ENCODE measurements at places on chromosomes 16 and 17. TPM values are rescaled to one million over a fixed set of nuclear protein-coding genes. Genes with fewer than 3 reads are reported as not detected.

ADAD2 gene
- 0.25 TPM for total RNA-seq

FASN gene
- 69.4 TPM for total RNA-seq

C16orf96 gene
- 0.37 TPM for total RNA-seq

CMTM2 gene
- total RNA-seq = not detected

ZNF594 gene
- total RNA-seq = 3.0 TPM

MNT gene
- 15.8 TPM for total RNA-seq

- no peaks in the 10 kb centered on the region for H3K36me3 ChIP-seq
- no peaks in the 10 kb centered on the region for H3K27me3 ChIP-seq
- peaks cover 15% of the 10 kb centered on the region for H3K4me1 ChIP-seq
- peak overlapping the region; percentile 93 for H3K4me3 ChIP-seq
- H3K27ac ChIP-seq = peak overlapping the region; percentile 87
- no peak for DNase-seq
These were observed 603 bp upstream of the MRTFB start for GRCh38 chr16:14070555-14070876.

GRCh38 chr17:49235896-49236295 lies 5.3 kb upstream of the PHOSPHO1 start:
- no peaks in the 10 kb centered on the region for H3K27me3 ChIP-seq
- no peaks in the 10 kb centered on the region for H3K4me1 ChIP-seq
- DNase-seq = no peak
- no peak overlapping the region for H3K4me3 ChIP-seq
- no peaks in the 10 kb centered on the region for H3K36me3 ChIP-seq

GRCh38 chr17:37483311-37484039 lies 6.2 kb upstream of the DUSP14 start:
- H3K27ac ChIP-seq = no peak overlapping the region
- H3K27me3 ChIP-seq = no peaks in the 10 kb centered on the region
- peaks cover 3% of the 10 kb centered on the region for H3K36me3 ChIP-seq
- DNase-seq = no peak

DNA sequence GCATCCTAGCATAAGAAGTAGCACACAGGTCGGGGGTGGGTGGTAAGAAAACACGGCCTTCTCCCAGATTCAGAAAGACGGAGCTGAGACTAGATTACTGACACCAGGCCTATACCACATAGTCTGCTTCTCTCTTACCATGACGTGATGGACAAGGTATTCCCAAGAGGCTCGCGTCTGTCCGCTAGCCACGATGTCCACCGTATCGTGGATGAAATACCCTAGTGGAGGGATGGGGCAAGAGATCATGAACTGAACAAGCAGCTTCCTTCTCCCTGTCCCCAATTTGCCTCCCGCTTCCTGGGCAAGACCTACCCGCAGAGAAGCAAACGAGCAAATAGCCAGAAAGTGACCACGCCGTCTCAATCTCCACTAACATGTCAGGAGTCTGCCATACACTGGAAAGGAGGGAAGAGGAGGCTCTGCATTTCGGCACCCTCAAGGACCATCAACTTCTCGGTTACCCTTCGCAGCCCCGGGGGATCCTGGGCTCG lies 820 bp downstream of the TLCD1 start:
- peaks cover 18% of the 10 kb centered on the region for H3K4me1 ChIP-seq
- H3K4me3 ChIP-seq = peak overlapping the region; percentile 42
- no peak for DNase-seq
- no peaks in the 10 kb centered on the region for H3K27me3 ChIP-seq

- H3K27me3 ChIP-seq = peaks cover 5% of the 10 kb centered on the region
- DNase-seq = peak; percentile 16
- H3K36me3 ChIP-seq = no peaks in the 10 kb centered on the region
- H3K4me1 ChIP-seq = no peaks in the 10 kb centered on the region
- no peak overlapping the region for H3K4me3 ChIP-seq
- no peak overlapping the region for H3K27ac ChIP-seq
These were observed 40.5 kb upstream of the ACSF3 start for GRCh38 chr16:89052890-89053724.

DNA sequence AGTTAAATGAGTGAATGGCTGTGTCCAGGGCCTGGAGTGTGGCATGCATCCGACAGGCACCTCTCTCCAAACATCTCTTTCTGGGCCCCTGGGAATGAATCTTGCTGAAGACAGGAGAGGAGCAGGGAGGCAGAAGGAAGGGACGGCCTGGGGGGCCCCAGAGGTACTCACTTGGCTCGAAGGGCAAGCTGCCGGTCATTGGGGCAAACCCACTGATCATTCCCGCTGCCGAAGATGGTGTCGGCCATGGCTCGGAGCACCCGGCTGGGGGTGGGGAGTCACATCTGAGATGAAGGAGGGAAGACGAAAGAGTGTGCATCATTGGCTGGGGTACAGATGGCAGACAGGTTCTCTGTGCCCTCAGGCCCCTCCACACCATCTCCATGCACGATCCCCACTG lies 25.3 kb downstream of the RPH3AL start:
- H3K27ac ChIP-seq = no peak overlapping the region
- no peak for DNase-seq
- no peaks in the 10 kb centered on the region for H3K36me3 ChIP-seq
- no peak overlapping the region for H3K4me3 ChIP-seq
- no peaks in the 10 kb centered on the region for H3K27me3 ChIP-seq
- peaks cover 4% of the 10 kb centered on the region for H3K4me1 ChIP-seq

DNA sequence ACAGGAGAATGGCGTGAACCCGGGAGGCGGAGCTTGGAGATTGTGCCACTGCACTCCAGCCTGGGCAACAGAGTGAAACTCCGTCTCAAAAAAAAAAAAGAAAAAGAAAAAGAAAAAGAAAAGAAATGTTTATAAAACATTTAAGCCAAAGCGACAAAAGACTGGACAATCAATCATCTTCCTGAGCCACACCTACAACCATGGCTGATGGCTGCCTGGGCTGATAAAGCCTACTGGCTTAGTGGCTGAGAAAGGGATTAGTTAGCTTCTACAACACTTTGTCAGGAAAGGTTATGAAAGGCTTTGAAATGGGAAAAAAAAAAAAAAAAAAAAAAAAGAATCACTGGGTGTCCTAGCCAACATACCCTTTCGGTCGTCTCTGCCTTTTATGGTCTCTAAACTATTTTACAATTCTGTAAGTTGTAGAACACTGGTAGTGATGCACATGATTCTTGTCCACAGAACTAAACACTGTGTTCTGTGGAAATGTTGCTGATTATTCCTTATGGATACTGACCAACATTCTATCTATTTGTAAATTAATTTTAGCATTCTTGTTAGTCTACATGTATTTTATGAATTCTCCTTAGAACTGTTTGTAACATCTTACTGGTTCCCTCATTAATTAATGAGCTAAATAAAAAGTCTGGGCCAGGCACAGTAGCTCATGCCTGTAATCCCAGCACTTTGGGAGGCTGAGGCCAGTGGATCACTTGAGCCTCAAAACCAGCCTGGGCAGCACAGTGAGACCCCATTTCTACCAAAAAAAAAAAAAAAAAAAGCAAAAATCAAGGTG lies 45.5 kb downstream of the ZZEF1 start:
- H3K36me3 ChIP-seq = peaks cover 5% of the 10 kb centered on the region
- H3K4me1 ChIP-seq = no peaks in the 10 kb centered on the region
- H3K27me3 ChIP-seq = no peaks in the 10 kb centered on the region
- no peak overlapping the region for H3K4me3 ChIP-seq
- no peak overlapping the region for H3K27ac ChIP-seq
- DNase-seq = no peak

DNA sequence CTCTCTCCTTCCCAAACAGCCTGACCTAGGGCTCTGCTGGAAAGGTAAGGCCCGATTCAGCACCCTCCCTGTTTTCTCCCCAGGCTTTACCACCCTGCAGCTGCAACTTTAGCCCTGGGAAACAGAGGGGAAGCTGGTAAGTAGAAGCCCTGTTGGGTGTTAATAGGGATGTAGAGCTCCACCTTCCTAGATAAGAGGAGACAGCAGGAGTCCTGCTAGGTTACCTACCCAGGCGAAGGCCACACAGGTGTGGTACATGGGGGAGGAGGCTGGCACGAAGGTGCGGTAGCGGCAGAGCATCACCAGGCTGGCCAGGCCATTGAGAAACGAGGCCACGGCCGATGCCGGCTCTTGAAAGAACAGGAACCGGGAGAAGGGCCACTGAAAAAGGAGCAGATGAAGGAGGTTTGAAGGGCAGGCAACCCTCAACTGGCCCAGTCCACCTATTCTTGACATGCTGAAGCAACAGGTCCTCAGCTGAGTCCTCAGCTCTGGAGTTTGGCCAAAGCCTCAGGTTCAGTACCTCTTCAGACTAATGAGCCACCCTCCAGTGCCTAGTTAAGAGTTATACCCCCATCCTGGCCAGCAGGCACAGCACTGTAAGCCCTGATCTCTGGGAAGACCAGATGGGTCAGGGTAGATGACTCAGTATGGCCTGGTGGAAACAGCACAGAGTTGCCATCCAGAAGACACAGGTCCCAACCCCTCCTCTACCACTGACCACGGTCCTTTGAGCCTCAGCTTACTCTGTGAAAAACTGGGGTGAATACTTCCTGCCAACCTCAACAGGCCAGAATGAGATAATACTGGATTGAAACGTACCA lies 3.3 kb downstream of the PGAP3 start:
- no peaks in the 10 kb centered on the region for H3K36me3 ChIP-seq
- H3K4me3 ChIP-seq = no peak overlapping the region
- H3K27ac ChIP-seq = no peak overlapping the region
- peaks cover 5% of the 10 kb centered on the region for H3K4me1 ChIP-seq
- H3K27me3 ChIP-seq = no peaks in the 10 kb centered on the region
- DNase-seq = peak; percentile 45

DNA sequence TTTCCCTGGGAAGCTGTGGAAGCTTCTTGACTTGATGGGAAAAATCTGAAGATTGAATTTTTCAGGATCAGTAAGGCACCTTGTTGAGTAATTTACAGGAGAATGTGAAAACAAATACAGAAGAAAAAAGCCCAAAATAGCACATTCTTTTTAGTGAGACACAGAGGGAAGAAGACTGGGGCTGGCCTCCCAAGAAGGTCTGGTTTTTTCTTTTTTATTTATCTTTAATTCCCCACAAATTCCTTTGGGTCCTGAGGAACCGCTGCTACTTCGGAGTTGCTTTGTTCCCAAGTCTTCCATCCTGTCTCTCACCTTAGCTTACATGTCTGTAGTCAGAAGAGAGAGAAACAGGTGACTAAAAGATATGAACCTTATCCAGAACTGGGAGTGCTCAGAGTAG lies 166.6 kb upstream of the NOG start:
- no peak for DNase-seq
- no peak overlapping the region for H3K27ac ChIP-seq
- H3K4me1 ChIP-seq = no peaks in the 10 kb centered on the region
- no peaks in the 10 kb centered on the region for H3K27me3 ChIP-seq
- no peak overlapping the region for H3K4me3 ChIP-seq

GRCh38 chr16:1539720-1540555 lies 6.5 kb downstream of the TMEM204 start:
- no peak for DNase-seq
- H3K27me3 ChIP-seq = no peaks in the 10 kb centered on the region
- no peaks in the 10 kb centered on the region for H3K36me3 ChIP-seq

GRCh38 chr16:4136229-4136813 lies 20.1 kb upstream of the ADCY9 start:
- DNase-seq = peak; percentile 75
- no peaks in the 10 kb centered on the region for H3K36me3 ChIP-seq
- no peaks in the 10 kb centered on the region for H3K27me3 ChIP-seq
- no peaks in the 10 kb centered on the region for H3K4me1 ChIP-seq
